Right ventricle myocardium superior (tissue), 1 donor: ENCODE measurements at places on chromosomes 11 and 22.
A peak's percentile ranks its signal among the peaks of the same experiment; 100 is the strongest.

DNA sequence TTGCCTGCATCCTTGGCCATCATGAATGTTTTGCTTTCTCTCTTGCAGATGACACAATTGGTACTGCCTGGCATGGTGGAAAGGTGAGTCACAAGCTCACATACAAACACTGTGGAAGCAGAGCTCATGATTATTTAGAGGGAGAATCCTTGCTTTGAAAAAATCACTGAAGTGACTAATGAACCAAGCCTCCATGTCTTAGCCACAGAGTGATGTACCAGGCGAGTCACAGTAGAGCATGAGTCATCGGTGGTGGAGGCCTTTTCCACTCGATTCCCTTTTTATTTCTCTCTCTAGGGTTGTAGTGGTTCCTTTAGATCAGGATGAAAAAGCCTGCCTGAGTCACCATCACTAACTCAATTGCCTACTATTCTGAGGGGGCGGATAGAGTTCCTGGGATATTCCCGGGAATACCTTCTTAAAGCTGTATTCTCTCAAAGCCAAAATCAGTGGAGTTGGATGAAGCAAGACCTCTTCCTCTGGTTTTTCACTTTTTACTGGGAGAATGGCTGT lies 49.6 kb upstream of the ALKBH3 start:
- DNase-seq, result no peak

DNA sequence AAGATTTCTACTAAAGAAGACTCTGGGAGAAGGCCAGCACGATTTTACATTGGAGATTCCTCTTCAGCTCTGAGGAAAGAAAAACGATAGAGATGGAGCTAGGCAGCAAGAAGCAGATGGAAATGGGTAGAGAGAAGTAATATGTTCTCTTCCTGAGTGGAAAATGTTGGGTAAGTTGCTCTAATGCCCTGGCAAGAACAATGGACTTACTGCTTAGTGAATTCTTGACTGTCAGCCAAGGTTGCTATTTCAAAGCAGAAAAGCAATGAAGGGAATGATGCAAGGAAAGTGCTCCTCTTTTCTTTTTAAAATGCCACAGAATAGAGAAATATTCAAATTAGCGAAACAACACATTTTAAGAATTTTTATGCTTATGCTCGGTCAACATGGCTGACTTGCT lies 38.4 kb upstream of the CWF19L2 start:
- DNase-seq, result no peak

GRCh38 chr11:70059971-70060370 lies 18.1 kb upstream of the ANO1 start:
- DNase-seq, result no peak

DNA sequence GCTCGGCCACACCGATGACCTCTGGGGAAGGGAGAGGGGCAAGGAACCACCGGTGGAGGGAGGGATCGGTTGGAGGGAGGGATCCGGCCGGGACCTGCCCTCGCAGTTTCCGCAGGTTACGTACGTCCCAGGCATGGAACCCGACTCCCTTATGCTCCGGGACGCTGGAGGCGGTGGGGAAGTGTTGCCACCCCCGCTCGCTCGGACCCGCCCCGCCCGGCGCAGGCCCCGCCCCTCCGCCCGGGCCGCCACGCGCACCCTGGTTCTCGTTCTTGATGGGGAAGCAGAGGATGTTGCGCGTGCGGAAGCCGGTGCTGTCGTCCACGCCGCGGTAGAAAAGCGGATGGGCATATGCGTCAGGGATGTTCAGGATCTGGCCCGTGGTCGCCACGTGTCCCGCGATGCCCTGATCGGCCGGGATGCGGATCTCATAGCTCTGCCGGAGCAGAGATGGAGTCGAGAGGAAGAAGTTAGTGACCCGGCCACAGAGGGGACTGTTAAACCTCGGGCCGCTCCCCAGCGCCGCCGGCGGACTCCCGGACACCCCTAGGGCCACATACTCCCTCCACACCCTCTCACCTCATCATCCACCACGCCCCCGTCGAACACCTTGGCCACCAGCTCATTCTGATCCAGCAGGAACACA lies 89.8 kb downstream of the PDE2A start:
- peak; percentile 83 for DNase-seq
